ENCODE measurements at places on chromosomes 4 and X. TPM values are rescaled to one million over a fixed set of nuclear protein-coding genes. Genes with fewer than 3 reads are reported as not detected.

Gene PLK4
- 3.6 TPM for total RNA-seq

Gene BST1
- 77.7 TPM for total RNA-seq

Gene SPACA5B
- not detected for total RNA-seq

Gene CTAG1B
- not detected for total RNA-seq

Gene SOWAHB
- total RNA-seq = not detected

Measured in dermis lymphatic vessel endothelial cell (primary cell).